ENCODE measurements at places on chromosomes 1 and 21. TPM values are rescaled to one million over a fixed set of nuclear protein-coding genes. Genes with fewer than 3 reads are reported as not detected.

The B3GALT2 gene
- total RNA-seq: 0.13 TPM

The CBS gene
- 39.2 TPM for total RNA-seq

The NTNG1 gene
- total RNA-seq: not detected

The CCDC30 gene
- 1.0 TPM for total RNA-seq

The SLC6A17 gene
- total RNA-seq: 0.05 TPM

The S100A2 gene
- 1.1 TPM for total RNA-seq

The SH3D21 gene
- 8.3 TPM for total RNA-seq

The SDF4 gene
- 202 TPM for total RNA-seq

The SELP gene
- 0.13 TPM for total RNA-seq

The PLA2G4A gene
- 0.21 TPM for total RNA-seq

The USP48 gene
- total RNA-seq: 88.7 TPM

The STK40 gene
- 46.5 TPM for total RNA-seq

The TPTE gene
- total RNA-seq: not detected

The S100A5 gene
- total RNA-seq: 1.3 TPM

The PODN gene
- not detected for total RNA-seq

The MRAP gene
- total RNA-seq: not detected

The FYB2 gene
- total RNA-seq: not detected

The TAL1 gene
- not detected for total RNA-seq

The BRDT gene
- total RNA-seq: not detected

The REN gene
- not detected for total RNA-seq

The FCAMR gene
- not detected for total RNA-seq

The DMBX1 gene
- not detected for total RNA-seq

The TRIM46 gene
- 10.2 TPM for total RNA-seq

The TNNI3K gene
- not detected for total RNA-seq

The SLC16A1 gene
- total RNA-seq: 77.4 TPM

The TSSK3 gene
- total RNA-seq: 0.51 TPM

The HOOK1 gene
- 2.4 TPM for total RNA-seq

All from activated T-helper 1 cell treated with anti-CD3 and anti-CD28 coated beads, Interleukin-12 subunit alpha, Interleukin-12 subunit beta, Interleukin-2, Interleukin-4 antibody, amounts not matched to agents 30 ng/mL and 10 ng/mL and 1 ng/mL, durations not matched to agents 14 hours and 24 hours and 36 hours (primary cell).